ENCODE measurements at places on chromosomes 6 and 20.

GRCh38 chr6:169689287-169689686 lies 12.5 kb downstream of the WDR27 start:
- peak; percentile 15 for DNase-seq

DNA sequence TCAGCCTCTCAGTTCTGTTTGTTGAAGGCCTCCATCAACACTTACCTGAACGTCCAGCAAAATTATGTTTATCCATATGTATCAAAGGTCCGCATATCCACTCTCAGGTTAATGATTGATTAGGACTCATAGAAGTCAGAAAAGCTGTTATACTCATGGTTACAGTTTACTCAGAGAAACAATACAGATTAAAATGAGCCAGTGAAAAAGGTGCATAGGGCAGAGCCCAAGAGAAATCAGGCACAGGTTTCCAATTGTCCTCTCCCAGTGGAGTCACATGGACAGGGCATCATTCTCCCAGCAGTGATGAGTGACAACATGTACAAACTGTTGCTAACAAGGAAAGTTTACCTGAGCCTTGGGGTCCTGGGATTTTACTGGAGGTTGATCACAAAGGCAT lies 36.2 kb downstream of the THEMIS start:
- no peak for DNase-seq

- no peak for DNase-seq
These were observed 76.4 kb upstream of the FLRT3 start for GRCh38 chr20:14413835-14414234.

GRCh38 chr6:13260831-13261230 lies 67.5 kb downstream of the TBC1D7 start:
- DNase-seq, result no peak

DNA sequence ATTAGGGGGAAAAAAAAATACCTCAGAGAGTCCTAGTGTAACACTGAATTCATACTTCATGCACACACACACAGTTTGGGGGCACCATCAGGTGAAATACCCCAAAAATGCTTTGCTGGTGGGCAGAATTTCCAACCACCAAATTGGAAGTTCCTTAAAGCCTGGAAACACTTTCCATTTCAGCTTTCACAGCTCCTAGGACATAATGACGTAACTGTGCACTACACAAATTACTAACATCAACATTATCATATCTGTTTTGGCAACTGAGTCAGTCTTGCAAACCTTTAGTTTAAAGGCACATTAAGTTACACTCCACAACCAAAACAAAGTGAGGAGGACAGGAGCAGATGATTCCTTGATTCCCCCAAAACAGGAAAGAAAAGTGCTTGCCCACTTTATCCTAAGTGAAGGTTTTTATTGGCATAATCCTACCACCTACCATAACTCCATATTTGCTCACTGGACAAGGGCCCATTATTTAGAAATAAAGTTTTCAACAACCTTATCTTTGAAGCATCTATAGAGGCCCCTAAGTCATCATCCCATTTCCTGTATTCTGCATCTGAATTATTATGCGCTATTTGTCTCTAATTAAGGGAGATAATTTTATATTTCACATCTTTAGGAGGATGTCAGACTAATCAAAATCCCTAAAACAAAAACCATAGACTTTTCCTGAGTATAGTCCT lies 3.4 kb downstream of the MBOAT1 start:
- no peak for DNase-seq

GRCh38 chr6:96947055-96947454 lies 22.5 kb downstream of the KLHL32 start:
- DNase-seq, result no peak

- DNase-seq, result no peak
These were observed 227.4 kb downstream of the C6orf118 start for GRCh38 chr6:165081944-165082532.

GRCh38 chr6:79257381-79258205 lies 23.1 kb upstream of the HMGN3 start:
- no peak for DNase-seq

DNA sequence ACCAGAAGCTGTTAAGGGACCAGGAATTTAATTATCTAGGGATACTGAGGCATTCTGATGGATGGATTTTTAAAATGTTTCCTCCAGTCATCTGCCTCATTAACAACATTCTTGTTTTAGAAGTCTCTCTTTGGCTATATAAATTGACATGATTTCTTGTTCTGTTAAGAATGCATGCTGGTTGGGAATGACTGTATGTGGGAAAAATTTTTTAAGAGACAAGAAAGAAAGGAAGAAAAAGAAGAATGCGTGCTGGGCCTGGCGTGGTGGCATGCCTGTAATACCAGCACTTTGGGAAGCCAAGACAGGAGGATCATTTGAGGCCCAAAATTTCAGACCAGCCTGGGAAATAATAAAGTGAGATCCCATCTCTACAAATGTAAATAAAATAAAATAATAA lies 203.6 kb downstream of the GJA1 start:
- DNase-seq, result no peak

GRCh38 chr6:53894091-53894490 lies 99.3 kb downstream of the LRRC1 start:
- DNase-seq, result no peak

DNA sequence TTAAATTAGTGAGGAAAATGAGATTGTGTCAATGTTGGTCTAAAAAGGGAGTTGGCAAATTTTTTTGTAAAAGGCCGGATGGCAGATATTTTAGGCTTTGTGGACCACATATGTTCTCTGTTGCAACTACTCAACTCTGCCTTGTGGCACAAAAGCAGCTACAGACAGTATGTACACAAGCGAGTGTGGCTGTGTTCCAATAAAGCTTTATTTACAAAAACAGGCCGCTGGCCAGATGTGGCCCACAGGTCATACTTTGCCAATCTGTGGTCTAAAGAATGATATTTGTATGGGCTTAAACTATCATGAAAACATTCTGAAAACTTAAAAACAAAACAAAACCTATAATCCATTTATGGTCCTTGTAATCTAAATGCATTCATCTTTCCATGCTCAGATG lies 228.3 kb downstream of the CLIC5 start:
- DNase-seq, result no peak

GRCh38 chr6:91407706-91408105 lies 820.8 kb upstream of the MAP3K7 start:
- DNase-seq, result no peak

DNA sequence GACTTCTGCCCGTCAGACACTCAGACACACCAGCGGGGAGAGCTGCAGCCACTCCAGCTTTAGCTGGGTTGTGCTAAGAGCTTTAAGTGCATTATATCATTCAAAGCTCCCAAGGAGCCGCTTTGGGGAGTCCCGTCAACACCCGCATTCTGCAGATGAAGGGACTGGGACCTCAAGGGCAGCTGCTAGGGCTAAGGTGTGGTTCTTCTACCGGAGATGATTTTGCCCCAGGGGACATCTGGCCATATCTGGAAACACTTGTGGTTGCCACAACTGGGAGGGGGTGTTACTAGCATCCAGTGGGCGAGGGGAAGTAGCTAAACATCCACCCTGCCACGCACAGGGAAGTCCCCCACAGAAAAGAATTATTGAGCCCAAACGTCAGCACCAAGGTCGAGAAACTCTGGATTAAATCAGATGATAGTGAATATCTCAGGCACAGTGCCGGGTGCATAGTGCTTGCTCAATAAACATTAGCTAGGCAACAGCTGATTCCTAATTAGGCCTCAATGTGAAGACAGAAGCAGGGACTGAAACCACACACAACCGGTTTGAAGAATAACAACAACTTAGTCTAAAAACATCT lies 29.6 kb downstream of the PMEPA1 start:
- DNase-seq, result no peak

DNA sequence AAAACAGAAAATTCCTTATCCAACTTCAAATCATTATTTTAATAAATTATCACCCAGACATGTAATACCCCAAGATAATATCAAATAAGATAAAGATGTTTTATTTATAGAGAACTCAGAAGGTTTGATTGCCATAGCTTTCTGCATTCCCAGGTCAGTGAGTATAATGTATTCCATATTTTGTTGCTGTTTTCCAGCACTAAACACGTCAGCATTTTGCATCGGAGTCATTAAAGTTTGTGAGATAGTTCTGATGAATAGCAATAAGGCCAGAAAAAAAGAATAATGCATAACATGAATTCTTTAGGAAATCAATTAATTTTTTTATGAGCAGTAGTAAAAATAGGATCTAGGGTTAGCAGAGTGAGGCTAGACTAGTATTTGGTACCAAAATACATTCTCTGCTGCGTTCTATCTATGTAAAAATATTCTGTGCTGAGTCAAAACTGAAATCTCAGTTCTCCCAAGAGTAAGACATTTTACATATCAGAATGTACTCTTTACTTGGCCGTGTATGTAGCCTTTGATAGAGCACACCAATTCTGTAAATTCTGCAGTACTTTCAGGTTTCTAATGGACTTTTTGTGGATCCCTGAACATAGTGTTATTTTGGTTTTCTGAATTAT lies 269.9 kb upstream of the AGPAT4 start:
- no peak for DNase-seq

GRCh38 chr6:126039284-126039683 lies 52.9 kb downstream of the TRMT11 start:
- no peak for DNase-seq

DNA sequence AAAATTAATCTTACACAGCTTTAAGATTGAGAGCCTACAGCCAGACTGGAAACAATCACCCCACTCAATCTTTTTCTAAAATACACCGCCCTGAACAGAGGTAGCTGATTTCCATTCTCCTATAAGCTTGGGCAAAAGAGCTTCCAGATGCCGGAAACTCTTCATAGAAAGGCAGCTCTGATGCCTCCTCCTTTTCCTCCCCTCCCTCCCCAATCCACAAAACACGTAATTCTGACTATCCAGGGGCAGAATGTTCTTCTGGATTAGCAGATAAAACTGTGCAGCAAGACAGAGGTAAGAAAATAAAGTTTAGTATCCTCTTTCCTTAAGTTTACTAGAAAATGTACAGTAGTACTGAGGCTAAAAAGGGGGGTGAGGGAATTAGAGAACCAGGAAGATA lies 15.8 kb downstream of the ADNP start:
- DNase-seq, result no peak

DNA sequence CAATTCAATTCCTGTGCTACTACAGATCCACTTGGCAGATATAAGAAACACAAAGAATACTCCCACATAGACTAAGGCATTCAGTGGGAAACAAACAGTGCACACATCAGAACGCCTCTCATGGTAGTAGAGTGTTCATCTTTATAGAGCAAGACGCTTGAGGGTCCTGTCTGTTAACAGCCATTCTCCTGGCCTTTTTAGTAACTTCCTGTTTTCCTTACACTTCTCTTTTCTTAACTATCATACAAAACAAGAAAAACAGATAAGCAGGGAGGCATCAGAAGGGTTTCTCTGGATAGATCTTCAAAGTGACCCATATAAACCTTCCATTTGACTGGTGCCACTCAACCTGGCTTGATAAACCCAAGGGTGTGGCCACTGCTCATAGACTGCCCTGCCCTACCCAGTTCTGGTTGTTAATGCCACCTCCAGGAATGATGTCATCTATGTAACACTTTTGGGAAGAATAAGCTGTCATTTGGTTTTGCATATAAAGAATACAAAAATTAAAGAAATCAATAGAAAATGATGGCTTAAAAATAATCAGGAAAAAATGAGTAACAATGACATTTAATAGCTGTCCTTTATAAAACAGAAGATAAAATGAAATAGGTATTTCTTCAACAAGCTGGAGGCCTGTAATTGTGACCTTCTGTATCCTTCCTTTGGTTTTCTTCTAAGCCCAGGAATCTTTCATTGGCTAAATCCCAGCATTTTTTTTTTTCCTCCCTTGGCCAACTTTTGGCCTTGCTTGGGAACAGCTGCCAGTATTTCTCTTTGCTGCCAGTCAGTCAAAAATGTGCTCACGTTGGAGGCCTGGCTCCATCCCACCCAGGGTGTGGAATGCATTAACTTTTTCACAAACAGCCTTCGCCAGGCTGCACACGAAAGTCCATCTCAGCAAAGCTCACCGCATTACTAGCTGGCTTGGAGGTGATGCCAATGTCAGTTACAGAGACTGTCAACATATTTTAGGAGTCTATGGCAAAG lies 103.5 kb downstream of the GJA10 start:
- DNase-seq, result no peak

DNA sequence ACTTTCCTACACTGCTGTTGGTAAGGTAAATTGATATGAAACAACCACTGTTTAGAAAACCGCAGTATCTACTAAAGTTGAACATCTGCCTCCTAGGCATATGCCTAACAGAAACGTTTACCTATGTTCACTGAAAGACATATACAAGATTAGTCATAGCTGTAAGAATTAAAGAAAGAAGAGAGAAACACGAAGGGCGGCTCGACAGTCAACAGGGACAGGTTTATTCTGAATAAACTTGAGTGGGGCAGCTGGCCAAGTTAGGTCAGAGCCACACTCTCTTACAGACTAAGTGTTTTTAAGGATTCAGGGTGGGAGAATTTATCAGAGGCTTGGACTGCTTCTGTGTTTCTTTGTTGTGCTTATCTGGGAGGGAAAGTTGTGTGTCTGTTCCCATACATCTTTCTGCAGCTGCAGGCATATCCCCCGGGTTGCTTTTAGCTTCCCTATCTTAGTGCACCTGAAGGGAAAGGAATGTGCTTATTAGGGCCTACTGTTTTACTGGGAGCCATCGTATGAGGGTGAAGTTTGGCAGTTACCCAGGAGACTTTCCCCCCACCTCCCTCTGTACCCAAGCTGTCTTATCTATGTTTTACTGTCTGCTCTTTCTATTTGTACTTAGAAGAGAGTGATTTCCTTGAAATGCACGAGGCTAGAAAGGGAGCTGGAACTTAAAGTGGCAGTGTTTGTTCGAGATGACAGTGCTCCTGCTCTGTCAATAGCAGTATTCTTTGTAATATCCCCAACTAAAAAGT lies 20.4 kb downstream of the PROCR start:
- no peak for DNase-seq

- peak; percentile 50 for DNase-seq
These were observed 20.4 kb upstream of the BPIFB1 start for GRCh38 chr20:33262658-33263065.

- no peak for DNase-seq
These were observed 389.9 kb downstream of the HTR1B start for GRCh38 chr6:77073410-77073760.

- DNase-seq, result no peak
These were observed 17.2 kb upstream of the SNAP25 start for GRCh38 chr20:10201321-10201870.

- no peak for DNase-seq
These were observed 16.5 kb downstream of the PPP1R10 start for GRCh38 chr6:30600451-30600961.

GRCh38 chr6:141830530-141830929 lies 302.2 kb upstream of the GJE1 start:
- no peak for DNase-seq

DNA sequence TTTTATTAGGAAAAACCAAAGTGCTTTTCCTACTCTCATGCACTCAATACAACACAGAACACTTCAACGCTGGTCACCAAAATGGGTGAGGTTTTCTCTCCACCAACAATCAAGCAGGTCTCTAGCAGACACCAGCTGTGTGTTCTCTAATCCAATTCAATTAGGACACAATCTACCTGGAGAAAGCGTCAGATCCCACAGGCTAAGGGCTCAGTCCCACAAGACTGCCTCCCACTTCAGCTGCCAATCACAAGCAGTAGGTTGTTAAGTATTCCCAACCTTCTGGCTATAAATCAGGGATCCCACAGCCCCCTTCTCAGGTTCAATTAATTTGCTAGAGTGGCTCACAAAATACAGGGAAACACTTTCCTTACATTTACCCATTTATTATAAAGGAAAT lies 47.7 kb downstream of the STMND1 start:
- no peak for DNase-seq

- no peak for DNase-seq
These were observed 27.6 kb downstream of the SLC22A23 start for GRCh38 chr6:3429211-3429610.

GRCh38 chr6:15593798-15594197 lies 69.0 kb downstream of the DTNBP1 start:
- no peak for DNase-seq

GRCh38 chr20:13625304-13625979 lies 13.3 kb downstream of the TASP1 start:
- no peak for DNase-seq
